ENCODE measurements at places on chromosomes 1 and 21.

DNA sequence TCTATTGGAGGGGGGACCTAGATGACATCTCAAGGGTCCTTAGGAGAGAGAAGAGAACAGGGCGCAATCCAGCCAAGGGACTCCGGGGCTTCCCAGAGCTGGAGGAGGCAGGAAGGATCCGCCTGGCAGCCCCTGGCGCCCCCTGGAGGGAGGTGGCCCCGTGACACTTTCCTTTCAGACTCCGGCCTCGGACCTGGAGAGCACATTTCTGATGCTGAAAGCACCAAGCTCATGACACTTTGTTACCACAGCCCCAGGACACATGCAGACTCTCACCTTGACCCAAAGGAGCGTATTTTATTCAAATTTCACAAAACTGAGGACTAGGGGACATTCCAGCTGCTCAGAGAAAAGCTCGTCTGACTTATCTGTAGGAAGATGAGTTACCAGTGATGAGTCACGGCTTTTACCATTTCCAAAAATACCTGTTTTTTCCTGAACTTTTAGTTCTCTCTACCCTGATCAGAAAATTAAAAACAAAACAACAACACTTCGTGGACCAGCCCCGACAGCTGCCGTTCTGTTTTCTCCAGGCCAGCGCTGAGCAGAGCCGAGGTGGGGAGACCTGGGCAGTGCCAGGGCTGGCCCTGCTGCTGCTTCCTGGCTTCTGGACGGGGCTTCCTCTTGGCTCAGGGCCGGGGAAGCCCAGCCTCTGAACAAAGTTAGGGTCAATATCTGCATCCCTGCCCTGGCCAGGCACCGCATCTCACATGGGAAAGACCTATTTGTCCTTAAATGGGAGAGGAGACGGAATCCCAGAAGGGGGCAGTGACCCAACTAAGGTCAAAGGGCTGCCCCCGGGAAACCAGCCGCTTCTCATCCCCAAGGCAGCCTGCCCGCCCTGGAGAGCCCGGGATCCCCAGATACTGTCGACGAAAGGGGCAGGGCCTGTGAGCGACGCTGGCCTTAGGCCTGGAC lies 21.6 kb upstream of the POFUT2 start:
- DNase-seq: peak; percentile 37

GRCh38 chr1:27179379-27179778 lies 24.5 kb upstream of the SLC9A1 start:
- DNase-seq: no peak

DNA sequence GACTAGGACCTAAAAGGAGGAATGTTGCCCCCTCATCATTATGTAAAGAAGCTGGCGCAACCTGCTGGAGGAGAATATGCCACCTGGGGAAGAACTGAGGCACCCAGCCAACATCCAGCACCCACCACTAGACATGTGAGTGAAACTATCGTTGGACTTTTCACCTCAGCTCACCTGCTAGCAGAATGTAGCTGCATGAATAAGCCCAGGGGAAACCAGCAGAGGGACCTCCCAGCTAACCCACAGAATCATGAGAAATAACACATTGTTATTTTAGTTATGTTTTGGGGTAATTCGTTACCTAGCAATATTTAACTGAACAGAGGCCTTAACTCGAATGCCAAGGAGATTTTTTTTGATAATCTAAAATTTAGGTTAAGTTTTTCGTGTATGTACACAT lies 542.5 kb upstream of the DAB1 start:
- no peak for DNase-seq

GRCh38 chr1:234836045-234836681 lies 226.2 kb upstream of the IRF2BP2 start:
- DNase-seq: no peak

GRCh38 chr1:248596615-248597014 lies 885 bp downstream of the OR2T10 start:
- DNase-seq: no peak

DNA sequence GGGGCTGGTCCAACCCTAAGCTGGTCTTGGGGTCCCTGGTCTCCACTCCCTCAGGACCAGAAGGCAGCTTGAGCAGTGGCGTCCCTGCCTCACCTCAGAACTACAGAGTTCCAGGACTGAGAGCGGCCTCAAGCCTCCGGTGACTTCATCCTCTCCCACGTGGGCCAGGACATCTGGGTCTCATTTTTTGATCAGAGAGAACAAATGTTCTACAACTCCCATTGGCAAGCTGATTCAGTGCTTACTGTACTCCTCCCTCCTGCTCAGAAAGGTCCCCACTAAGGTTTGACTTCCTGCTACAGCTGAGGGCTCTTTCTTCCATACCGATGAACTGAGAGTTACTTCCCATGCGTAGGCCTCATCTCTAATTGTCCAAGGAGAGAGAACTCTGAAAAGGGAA lies 78.5 kb downstream of the PLXNA2 start:
- DNase-seq: no peak

- DNase-seq: no peak
Measured at GRCh38 chr1:30329802-30330557, 393.4 kb downstream of the MATN1 start.

- DNase-seq: no peak
Measured at GRCh38 chr1:37860346-37860666, 914 bp upstream of the MTF1 start.

- no peak for DNase-seq
Measured at GRCh38 chr1:228177721-228178710, 12.4 kb downstream of the IBA57 start.
